ENCODE measurements at places on chromosomes 4 and X.

GRCh38 chr4:48725414-48725813, 54.7 kb downstream of the FRYL start:
- no peak for DNase-seq

DNA sequence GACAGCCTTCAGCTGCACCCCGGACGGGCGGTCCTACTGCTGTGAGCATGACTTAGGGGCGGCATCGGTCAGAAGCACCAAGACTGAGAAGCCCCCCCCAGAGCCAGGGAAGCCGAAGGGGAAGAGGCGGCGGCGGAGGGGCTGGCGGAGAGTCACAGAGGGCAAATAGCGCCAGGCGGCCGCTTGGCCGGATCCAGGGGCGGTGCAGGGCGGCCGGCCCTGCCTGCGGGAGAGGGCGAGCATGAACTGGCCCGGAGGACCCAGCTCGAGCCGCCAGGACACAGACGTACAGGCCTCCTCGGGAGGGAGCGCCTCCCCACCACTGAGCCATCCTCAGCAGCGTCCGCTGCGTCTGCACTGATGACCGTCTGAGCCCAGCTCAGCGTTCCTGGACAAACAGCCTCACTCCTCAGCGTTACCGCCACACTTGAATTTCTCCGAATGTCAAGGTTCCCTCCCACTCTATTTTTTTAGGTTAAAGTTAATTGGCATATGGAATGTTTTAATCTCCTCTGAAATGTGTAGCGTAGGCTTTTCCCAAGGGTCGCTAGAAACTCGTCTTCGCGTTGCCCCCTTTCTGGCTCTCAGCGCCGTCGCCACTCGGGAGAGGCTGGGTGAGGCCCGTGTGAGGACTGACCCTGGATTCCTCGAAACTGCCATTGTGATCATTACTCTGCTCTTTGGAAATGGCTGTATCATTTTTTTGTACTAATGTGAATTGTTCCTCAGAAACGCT, 29.9 kb downstream of the NELFA start:
- DNase-seq, result no peak

DNA sequence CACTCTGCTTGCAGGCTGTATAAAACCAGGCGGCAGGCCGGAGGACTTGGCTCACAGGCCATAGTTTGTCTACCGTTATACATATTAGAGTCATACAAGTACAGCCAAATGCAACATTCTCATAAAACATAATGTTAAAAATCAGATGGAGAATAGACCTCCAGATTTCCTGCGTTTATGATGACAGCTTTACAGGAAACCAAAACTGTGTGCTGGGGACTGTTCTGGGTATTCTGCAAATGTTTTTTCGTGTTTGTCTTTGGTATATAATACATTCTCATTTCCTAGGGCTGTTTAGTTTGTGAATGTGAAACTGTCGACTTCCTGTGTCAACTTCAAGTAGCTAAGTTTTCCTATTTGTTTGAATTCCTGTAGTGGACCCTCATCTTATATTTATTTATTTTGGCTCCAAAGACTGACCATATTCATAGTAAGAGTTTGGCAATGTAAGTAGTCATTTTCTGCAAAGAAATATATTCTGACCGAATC, 79.5 kb upstream of the FAM9C start:
- no peak for DNase-seq

- no peak for DNase-seq
These were observed 64.5 kb downstream of the ANXA3 start for GRCh38 chr4:78616046-78616498.
